Colonic mucosa (tissue), 4 donors: ENCODE measurements at places on chromosomes 13 and 19.

- H3K36me3 ChIP-seq = no peaks in the 10 kb centered on the region
- DNase-seq = no peak
- H3K27me3 ChIP-seq = no peaks in the 10 kb centered on the region
- no peak overlapping the region for H3K27ac ChIP-seq
- no peaks in the 10 kb centered on the region for H3K4me1 ChIP-seq
- H3K4me3 ChIP-seq = no peak overlapping the region
Observed at GRCh38 chr13:112818040-112818697, 128.3 kb downstream of the ATP11A start.

GRCh38 chr19:53549340-53549739, 11.4 kb downstream of the ZNF331 start:
- no peaks in the 10 kb centered on the region for H3K4me1 ChIP-seq
- no peaks in the 10 kb centered on the region for H3K36me3 ChIP-seq
- H3K4me3 ChIP-seq = no peak overlapping the region
- no peaks in the 10 kb centered on the region for H3K27me3 ChIP-seq
- DNase-seq = no peak

DNA sequence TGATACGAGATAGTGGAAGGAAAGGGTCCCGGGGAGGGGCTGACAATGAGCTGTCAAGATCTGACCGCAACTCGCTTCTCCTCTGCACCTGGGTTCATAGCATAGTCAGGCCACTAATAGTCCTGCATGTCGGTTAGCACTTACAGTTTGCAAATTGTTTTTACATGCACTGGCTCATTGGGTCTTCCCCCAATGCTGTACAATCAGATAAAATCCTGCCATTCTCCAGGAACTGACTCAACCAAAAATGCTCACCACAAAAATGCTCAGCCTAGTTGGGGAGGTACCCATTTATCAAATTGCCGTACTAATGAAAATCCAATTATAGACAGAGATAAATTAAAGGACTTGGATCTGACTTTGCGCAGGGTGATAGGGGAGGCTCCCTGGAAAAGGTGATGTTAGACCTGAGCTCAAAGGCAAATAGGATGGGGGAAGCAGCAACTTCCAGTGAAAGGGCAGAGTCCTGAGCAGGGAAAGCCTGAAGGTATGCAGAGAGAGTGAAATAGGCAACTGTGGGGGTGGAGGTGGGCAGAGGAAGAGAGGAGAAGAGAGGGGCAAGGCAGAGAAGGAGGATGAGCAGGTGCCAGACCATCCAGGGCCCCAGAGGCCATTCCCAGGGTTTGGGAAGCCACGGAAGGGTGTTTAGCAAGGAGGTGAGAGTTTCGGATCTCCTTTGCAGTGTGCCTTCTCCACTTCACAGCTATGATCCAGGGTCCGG, 326.1 kb upstream of the TSHZ3 start:
- no peak overlapping the region for H3K27ac ChIP-seq
- H3K4me3 ChIP-seq = no peak overlapping the region
- H3K4me1 ChIP-seq = no peaks in the 10 kb centered on the region
- DNase-seq = no peak
- no peaks in the 10 kb centered on the region for H3K27me3 ChIP-seq

GRCh38 chr13:94662274-94662945, 49.9 kb downstream of the SOX21 start:
- no peaks in the 10 kb centered on the region for H3K4me1 ChIP-seq
- no peaks in the 10 kb centered on the region for H3K36me3 ChIP-seq

- no peaks in the 10 kb centered on the region for H3K36me3 ChIP-seq
- H3K4me1 ChIP-seq = no peaks in the 10 kb centered on the region
- H3K27ac ChIP-seq = no peak overlapping the region
- H3K4me3 ChIP-seq = no peak overlapping the region
- H3K27me3 ChIP-seq = no peaks in the 10 kb centered on the region
- no peak for DNase-seq
Observed at GRCh38 chr13:108961542-108962125, 332.2 kb downstream of the MYO16 start.

DNA sequence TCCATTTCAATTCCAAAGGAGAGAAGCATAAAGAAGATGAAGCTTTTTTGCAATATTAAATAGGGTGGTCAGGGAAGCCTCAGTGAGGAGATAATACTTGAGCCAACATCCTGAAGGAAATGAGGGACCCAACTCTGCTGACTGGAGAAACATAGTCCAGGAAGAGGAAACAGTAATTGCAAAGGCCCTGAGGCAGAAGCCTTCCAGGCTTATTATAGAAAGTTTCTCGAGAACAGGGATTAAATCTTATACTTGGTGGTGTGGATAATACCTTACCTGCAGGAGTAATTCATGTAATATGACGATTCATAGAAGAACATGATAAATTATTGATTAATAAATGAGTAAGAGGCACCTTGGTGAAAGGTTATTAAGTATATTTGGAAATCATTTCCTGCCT, 1.0 kb upstream of the RFC3 start:
- no peak overlapping the region for H3K4me3 ChIP-seq
- H3K27me3 ChIP-seq = no peaks in the 10 kb centered on the region
- H3K4me1 ChIP-seq = no peaks in the 10 kb centered on the region
